ENCODE measurements at places on chromosomes 4 and X.

DNA sequence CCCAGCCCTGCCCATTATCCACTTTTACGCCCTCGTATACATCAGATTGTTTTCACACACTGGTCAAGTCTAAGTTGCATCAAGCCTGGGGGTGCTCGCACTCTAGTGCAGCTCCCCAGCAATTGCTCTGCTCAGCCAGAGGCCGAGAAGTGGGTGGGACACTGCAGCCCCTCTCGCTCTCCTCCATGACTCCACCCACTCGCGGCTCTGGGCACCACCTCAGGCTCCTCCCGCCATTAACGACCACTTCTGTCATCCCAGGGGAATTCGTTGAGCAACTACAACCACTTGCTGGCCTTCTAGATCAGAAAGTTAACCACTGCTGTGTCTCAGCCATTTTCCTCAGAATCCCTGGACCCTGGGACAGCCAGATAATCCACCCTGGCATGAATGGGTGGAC lies 53.6 kb downstream of the ETNPPL start:
- no peak for DNase-seq

DNA sequence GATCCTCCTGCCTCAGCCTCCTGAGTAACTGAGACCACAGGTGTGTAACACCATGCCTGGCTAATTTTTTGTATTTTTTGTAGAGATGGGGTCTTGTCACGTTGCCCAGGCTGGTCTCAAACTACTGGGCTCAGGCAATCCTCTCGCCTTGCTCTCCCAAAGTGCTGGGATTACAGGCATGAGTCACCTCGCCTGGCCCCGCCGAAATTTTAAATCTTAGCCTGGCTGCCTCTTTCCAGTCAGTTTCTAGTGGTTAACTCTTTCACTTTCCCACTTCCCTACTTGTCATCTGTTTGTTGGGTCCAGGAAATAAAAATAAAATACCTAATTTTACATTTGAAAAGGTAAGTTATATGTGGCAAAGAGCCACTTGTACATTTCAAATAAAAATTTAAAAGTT lies 62.4 kb downstream of the TMEM165 start:
- no peak for DNase-seq

- DNase-seq, result peak; percentile 39
Observed at GRCh38 chrX:48696909-48697727, 584 bp downstream of the SUV39H1 start.

GRCh38 chr4:183106839-183107238 lies 7.8 kb downstream of the WWC2 start:
- no peak for DNase-seq

DNA sequence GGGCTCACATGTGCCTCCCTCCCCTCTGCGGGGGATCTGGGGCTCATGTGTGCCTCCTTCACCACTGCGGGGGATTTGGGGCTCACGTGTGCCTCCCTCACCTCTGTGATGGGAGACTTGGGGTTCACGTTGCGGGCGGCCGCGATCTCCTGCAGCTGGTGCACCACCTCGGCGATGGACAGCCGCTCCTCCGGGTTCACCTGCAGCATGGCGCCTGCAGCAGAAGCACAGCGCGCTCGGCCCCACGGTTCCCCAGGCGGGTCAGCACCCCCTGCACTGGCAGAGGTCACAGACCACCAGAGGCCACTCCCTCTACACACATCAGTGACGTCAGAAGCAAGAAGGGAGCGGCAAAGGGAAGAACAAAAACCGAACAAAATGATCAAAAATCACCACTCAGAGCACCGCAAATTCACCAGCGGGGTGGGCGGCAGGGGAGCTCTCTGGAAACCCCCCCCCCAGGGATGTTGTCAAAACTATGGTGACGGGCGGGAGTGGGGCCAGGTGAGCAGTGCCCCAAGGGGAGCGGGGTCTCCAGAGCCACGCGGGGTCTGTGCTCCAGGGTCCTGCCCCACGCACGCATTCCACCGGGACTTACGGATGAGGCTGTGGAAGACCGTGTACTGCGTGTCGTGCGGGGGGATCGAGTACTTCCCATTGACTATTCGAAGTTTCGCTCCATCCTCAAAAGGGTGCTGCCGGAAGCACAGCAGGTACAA lies 38.7 kb downstream of the GAK start:
- DNase-seq, result no peak

GRCh38 chr4:15917297-15917696 lies 21.2 kb downstream of the FGFBP1 start:
- no peak for DNase-seq

GRCh38 chrX:53684415-53685192 lies 1.9 kb downstream of the HUWE1 start:
- DNase-seq, result no peak

GRCh38 chr4:61741327-61742096 lies 541.4 kb downstream of the ADGRL3 start:
- no peak for DNase-seq

DNA sequence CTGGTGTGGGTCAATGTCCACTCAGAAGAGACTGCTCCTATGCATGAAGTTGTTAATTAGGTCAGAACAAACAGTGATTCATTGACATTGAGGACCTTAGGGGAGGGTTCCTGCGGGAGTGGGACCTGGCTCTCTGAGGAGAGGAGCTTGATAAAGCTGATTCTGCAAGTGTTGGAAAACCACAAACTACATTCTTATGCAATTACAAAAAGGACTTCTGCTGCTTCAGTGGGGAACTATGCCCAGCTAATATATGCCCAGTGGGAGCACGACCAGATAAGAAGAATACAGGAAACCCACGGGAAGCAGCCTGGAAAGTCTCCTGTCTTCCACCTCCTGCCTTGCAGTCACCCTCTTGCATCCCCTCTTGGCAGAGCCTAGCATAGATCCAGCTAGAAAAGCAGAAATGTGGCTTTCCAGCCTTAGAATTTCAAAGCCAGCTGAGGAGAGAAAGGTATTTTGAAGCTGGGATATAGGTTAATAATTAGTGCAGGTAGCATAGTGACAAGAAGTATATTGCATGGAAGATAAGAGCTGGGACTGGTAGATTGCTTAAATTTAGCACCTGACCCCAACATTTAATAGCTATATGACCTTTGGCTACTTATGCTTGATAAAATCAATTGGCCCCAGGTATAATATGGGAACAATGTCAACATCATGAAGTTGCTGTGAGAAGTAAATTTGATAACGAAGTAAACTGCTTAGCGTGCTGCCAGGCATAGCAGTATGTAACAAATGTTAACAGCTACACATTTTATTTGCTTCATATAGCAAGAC lies 34.9 kb upstream of the UGT8 start:
- no peak for DNase-seq

Data from CD4-positive, alpha-beta T cell treated with Interleukin-17A for 1 hour (primary cell).